ENCODE measurements at places on chromosomes 6 and 20. TPM values are rescaled to one million over a fixed set of nuclear protein-coding genes. Genes with fewer than 3 reads are reported as not detected.

DNA sequence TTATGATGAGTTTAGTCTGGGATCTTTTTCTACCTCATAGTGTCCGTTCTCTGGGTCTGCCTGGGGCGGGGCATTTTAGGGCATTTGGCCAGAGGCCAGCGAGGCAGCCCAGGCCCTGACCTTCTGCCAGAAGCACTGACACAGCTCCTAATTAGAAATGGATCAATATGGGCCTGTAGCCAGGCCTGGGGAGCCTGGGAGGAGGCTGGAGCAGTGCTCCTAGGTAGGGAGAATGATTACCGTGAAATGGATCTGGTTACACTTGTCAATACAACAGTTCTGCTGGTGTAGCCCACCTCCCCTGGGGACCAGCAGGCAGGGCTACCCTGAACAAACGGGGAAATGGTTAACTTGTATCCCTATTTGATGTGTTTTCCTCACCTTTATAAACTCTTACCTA lies 23.0 kb downstream of the RALY start:
- H3K27ac ChIP-seq = peak overlapping the region; percentile 12
- no peak for DNase-seq
- peaks cover 21% of the 10 kb centered on the region for H3K36me3 ChIP-seq
- H3K4me3 ChIP-seq = no peak overlapping the region
- H3K4me1 ChIP-seq = peaks cover 55% of the 10 kb centered on the region

DNA sequence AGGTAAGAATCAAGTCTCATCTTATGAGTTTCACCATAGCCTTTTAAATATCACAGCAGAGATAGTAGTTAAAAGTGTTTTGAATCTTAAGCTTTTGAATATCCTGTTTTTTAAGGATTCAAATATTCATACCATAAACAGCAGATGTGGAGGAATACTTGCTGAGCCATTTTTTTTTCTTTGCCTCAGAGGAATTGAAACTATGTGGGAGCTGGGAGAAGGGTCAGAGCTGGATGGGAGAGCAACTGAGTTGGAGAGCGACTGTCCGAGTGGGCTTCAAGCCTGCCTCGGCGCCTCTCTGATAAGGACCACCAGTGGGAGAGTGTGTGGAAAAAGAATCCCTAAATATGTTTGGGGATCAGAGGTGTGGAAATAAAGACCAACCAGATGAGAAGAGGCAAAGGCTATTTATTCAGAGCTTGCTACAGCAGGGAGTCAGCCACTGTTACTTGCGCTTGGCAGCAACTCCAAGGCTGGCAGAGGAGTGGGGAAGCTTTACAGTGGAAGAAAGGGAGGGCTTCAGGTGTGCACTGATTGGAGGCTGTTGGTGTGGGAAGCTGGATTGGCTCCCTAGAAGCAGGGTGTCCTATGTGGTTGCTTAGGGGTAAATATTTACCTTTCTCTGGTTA lies 34.3 kb upstream of the MCUR1 start:
- no peaks in the 10 kb centered on the region for H3K36me3 ChIP-seq
- H3K4me1 ChIP-seq = peaks cover 11% of the 10 kb centered on the region
- no peaks in the 10 kb centered on the region for H3K27me3 ChIP-seq
- H3K27ac ChIP-seq = no peak overlapping the region

Gene PAX1
- total RNA-seq = 0.43 TPM

Gene SLC2A10
- total RNA-seq = 15.8 TPM

DNA sequence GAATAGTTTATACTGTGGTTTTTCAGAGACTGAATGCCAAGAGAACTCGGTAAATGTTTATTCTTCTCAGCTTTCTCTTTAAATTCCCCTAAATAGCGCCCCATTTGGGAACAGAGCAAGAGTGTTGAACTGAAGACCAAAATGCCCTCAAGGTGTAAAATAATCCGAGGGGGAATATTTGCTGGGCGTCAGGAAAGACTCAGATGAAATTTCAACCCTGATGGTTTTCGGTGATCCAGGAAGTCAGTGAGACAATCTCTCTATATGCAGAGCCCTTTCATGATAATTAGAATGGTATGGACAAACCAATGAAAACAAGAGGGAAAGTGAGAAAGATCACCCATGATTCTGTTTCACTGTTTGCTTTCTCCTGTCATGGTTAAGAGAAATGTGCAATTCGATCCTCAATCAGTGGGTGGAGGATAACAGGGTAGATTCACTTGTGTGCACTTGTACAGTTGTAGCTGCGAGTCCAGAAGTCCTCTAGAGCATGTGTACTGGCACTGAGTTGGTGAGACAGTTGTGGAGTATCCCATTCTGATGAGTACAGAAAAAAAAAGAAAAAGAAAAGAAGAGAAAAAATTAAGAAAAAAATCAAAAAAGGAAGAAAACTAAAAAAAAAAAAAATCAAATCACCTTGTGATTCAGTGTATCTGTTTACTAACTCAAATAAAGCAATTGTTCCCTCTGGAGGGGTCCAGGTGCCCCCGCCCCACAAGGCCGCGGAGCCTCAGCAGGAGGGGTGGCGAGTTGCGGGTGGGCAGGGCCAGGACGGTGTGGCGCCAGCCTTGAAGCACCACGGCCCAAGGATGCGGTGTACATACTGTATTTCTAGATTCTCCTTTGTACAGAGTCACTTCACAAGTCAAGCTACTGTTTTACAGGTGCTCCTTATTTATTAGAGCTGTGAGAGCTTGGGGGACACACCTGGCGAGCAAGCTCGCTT lies 164.9 kb downstream of the SCML4 start:
- peak overlapping the region; percentile 35 for H3K4me3 ChIP-seq
- peaks cover 68% of the 10 kb centered on the region for H3K4me1 ChIP-seq
- H3K36me3 ChIP-seq = peaks cover 4% of the 10 kb centered on the region
- DNase-seq = no peak
- no peak overlapping the region for H3K27ac ChIP-seq

DNA sequence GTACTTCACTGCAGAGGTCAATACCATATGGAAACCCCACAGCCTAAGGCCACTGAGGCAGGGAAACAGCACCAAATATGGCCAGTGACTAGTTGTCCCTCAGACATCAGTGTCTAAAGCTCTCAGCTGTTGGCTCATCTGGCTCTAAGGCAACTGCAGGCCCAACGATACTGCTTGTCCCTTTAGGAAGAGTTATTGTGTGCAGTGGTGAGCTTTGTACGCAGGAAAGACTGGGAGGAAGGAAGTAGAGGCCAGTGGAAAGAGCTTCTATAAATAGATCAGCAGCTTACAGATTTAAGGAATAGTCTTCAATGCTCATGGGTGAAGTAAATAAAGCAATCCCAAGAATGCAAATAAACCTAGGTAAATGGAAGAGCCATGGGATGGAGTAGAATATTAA lies 29.3 kb downstream of the DNAAF9 start:
- no peak for DNase-seq
- no peak overlapping the region for H3K4me3 ChIP-seq
- H3K4me1 ChIP-seq = no peaks in the 10 kb centered on the region
- peaks cover 31% of the 10 kb centered on the region for H3K36me3 ChIP-seq
- no peak overlapping the region for H3K27ac ChIP-seq

DNA sequence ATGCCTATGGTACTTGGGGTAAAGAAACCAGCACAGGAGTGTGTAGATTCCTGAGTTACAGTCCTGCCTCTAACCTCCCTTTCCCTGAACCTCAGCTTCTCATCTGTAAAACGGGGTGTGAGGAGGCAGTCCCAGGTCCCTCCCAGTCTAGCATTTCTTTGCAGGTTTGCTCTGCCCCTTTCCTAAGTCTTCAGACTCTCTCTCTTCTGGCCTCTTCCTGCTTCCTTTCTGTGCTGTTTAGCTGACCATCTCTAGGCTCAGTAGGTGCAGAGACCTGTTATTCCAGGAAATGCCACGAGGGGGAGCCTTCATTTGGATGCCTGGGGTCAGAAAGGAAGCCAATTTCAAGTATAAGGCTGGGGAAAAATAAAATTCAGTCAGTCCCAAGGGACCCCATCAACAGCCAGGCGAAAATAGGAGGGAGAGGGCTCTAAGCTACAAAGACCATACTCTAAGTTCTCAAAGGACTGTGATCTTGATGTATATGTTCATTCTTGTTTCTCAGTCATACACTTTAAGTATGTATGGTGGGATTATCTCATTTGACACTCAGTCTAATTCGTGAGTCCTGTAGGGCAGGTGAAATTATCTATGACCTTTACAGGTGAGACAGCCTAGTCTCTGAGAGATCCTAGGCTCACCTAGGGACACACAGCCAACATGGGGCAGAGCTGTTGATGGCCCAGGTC lies 89.1 kb downstream of the NCR2 start:
- peaks cover 8% of the 10 kb centered on the region for H3K4me1 ChIP-seq
- peak; percentile 88 for DNase-seq
- H3K36me3 ChIP-seq = no peaks in the 10 kb centered on the region
- no peak overlapping the region for H3K27ac ChIP-seq

Gene RNF182
- 2.8 TPM for total RNA-seq

DNA sequence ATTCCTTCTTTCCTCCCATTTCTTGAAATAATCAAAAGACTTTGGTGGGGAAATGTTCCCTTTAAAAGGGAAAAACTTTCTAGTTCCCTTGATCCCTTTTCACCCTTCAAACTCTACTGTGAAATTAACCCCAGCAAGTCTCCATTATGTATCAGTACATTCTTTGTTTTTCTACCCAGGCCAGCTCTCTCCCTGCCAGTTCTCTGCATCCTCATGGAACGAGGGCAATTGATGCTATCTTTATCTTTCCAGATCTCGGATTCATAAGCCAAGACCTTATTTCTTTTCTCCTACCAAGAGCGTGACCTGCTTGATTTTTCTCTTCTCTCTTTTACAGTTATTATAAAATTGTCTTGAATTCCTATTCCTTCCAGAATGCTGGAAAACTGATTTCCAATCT lies 75.8 kb downstream of the ADGRB3 start:
- peaks cover 12% of the 10 kb centered on the region for H3K4me1 ChIP-seq
- no peak for DNase-seq
- no peak overlapping the region for H3K4me3 ChIP-seq

Gene DLL1
- total RNA-seq = 11.7 TPM

DNA sequence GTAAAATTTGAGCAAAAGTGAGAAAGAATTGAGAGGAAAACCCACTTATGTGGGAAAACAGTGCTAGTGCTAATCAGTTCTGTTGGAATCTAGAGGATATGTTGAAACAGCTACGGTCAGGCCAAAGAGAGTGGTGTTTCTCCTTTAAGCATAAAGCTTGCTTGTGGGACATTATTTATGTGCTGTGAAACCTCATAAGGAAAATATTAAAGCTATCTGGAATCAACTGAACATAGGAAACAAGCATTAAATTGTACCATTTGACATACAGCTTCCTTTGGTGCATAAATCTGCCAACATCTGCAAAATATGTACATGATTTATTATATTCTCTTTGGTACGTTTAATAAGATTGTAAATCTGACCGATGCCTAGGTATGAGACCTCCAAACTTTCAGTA lies 182.5 kb upstream of the PDE10A start:
- no peak for DNase-seq
- H3K27me3 ChIP-seq = peaks cover 56% of the 10 kb centered on the region
- H3K4me1 ChIP-seq = peaks cover 27% of the 10 kb centered on the region
- H3K4me3 ChIP-seq = no peak overlapping the region

Gene CTCFL
- total RNA-seq = 0.07 TPM

- no peaks in the 10 kb centered on the region for H3K27me3 ChIP-seq
- H3K4me1 ChIP-seq = no peaks in the 10 kb centered on the region
Measured at GRCh38 chr6:62391358-62391757, 105.3 kb upstream of the KHDRBS2 start.

- no peaks in the 10 kb centered on the region for H3K36me3 ChIP-seq
- H3K27me3 ChIP-seq = no peaks in the 10 kb centered on the region
- H3K27ac ChIP-seq = no peak overlapping the region
- no peaks in the 10 kb centered on the region for H3K4me1 ChIP-seq
Measured at GRCh38 chr6:136306466-136306865, 16.8 kb upstream of the BCLAF1 start.

Gene CDSN
- not detected for total RNA-seq

Gene APOBEC2
- 1.5 TPM for total RNA-seq

- DNase-seq = no peak
- H3K4me3 ChIP-seq = no peak overlapping the region
- peaks cover 86% of the 10 kb centered on the region for H3K27me3 ChIP-seq
- no peak overlapping the region for H3K27ac ChIP-seq
- peaks cover 10% of the 10 kb centered on the region for H3K4me1 ChIP-seq
Measured at GRCh38 chr6:101396548-101397173, 3.2 kb downstream of the GRIK2 start.

DNA sequence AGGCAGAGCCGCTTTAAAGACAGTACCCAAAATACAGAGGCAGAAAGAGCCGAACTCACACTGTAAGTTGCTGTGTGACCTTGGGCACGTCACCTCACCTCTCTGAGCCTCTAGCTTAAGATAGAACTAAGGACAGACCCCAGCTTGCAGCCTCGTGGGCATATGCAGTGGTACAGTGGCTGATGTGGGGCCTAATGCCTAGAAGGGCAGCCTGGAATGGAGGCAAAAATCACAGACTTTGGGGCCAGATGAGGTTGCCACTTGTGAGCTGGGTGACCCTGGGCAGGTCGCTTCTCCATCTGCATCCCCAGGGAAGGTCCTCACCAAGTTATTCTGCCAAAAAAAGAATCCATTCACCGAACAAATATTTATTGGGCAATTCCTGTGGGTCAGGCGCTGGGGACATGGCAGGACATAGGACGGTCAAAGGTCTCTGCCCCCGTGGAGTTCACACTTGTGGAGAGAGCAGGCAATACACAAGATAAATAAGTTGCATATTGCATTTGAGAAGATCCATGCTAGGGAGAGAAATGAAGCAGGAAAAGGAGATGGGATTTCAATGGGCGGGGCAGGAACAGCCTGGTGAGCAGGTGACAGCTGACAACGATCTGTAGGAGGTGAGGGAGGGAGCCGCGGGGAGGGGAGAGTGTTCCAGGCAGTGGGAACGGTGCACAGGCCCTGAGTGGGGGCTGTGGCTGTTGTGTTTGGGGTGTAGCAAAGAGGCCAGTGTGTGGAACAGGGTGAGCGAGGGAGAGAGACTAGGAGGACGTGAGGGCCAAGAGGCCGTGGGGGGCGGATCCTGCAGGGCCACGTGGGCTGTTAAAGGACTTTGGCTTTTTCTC lies 115.2 kb downstream of the CEBPB start:
- peak overlapping the region; percentile 44 for H3K27ac ChIP-seq
- no peak for DNase-seq
- no peaks in the 10 kb centered on the region for H3K36me3 ChIP-seq
- H3K4me1 ChIP-seq = peaks cover 36% of the 10 kb centered on the region
- no peaks in the 10 kb centered on the region for H3K27me3 ChIP-seq

All from type B pancreatic cell (in vitro differentiated cells).